Activated B cell treated with CpG ODN at 0.5 μM for 24 hours (primary cell): ENCODE measurements at places on chromosomes 1 and 21.

DNA sequence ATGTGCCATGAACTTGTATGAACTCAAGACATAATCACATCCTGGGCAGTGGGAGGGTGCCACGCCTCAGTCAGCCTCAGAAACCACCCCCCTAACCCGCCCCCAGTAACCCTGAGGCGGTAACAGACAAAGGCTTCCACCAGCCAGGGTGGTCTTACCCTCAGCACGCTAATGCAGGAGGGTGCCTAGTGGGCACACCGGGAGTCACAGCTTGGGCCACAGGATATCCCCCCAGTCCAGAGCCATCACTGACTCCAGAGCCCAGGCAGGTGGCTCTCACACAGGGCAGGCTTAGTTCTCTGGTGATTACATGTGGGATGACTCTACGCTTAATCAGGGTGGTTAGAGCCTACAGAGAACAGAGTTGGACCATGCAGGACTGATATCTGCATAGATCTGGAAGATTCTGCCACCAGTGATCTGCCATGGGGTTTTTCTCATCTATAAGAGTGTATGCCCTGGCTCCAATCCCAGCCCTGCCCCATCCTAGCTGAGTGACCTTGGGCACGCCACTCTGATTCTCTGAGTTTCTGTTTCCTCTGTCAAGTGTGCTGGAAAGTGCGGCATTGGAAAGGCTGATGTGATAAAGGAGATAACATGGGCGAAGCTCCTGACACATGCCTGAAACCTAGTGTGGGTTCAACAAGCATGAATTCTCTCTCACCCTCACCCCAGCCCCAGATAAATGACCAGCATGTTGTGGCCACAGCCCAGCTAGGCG lies 27.3 kb downstream of the OPTC start:
- no peak for DNase-seq

GRCh38 chr1:225763716-225764548 lies 13.7 kb upstream of the SRP9 start:
- DNase-seq, result no peak

DNA sequence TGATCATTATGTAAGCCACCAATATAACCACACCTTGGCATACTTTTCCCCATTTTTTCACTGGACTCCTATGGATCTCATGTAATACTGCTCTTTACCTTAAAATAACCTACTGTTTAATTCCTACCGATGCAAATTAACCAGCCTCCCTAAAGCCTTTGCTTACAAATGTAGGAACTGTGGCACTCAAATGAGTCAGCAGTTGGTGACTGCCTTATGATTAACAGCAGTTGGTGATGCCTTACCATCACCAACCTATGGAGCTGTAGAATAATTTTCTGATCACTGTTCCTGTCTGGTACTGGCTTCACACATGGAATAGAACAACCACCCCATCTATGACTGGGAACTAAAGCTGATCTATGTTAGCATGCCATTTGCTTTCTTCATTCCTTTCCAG lies 7.8 kb upstream of the NUDT17 start:
- DNase-seq, result no peak

GRCh38 chr21:45630876-45631275 lies 12.6 kb upstream of the PCBP3 start:
- DNase-seq, result no peak

- DNase-seq, result no peak
Observed at GRCh38 chr1:156089704-156090103, 7.4 kb upstream of the MEX3A start.

DNA sequence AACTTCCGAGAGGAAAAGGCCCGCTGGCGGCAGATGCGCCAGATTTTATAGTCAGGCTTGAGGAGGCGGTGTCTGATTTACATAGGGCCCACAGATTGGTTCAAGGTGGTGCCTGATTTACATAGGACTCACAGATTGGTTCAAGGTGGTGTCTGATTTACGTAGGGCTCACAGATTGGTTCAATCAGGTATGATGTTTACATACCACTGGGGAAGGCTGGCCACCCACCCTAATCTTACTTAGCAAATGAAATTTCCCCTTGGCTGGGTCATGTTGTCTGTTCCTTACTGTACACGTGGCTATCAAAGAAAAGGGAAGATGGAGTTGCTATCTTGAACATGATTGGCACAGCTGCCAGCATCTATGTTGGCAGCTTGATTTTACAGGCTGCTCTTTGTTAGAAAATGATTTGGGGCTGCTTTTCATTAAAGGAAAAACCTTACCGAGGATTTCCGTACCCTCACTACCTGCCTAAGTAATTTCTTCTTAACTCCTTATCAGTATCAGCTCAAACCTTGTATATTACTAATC lies 96.3 kb downstream of the SETD4 start:
- DNase-seq, result no peak
